ENCODE measurements at places on chromosomes 13 and 19.
A peak's percentile ranks its signal among the peaks of the same experiment; 100 is the strongest.

- no peak for DNase-seq
These were observed 1.2 kb downstream of the TBC1D4 start for GRCh38 chr13:75480671-75481175.

DNA sequence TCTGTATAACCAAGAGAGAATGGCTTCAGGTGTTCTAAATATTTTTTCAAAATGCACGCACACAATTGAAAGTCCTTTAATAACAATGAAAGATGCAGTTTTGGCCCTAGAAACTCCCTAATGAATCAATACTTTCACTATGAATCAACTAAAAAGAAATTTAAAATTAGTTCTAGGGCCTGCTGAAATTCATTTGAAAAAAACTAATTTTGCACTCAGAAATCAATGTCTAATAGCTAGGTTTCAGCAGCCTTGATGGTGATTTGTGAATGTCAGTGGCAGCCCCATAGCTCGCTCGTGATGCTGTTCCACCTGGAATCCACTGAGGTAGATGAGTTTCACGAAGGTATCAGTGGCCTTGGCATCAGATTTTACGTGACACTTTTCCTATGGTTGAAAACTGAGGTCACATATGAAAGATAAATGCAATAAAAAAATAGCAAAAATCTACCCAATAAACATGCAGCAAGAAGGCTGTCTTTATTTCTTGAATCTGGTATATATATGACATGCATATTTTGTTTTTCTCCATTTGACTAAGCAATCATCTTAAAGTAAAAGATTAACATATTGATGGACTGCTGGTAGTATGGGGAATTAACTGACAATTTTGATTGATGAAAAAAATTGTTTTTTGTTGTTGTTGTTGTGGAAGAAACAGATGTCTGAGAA lies 141.0 kb downstream of the AKAP11 start:
- no peak for DNase-seq

DNA sequence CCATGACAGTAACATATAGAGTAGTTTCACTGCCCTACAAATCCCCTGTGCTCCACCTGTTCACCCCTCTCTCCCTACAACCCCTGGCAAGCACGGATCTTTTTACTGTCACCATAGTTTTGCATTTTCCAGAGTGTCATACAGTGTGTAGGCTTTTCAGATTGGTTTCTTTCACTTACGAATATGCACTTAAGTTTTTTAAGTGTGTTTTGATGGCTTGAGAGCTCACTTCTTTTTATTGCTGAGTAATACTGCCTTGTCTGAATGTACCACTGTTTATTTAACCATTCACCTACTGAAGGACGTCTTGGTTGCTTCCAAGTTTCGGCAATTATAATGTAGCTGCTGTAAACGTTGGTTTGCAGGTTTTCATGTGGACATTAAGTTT lies 175.1 kb downstream of the ITGBL1 start:
- DNase-seq = no peak

GRCh38 chr19:1522838-1523237 lies 1.0 kb upstream of the PLK5 start:
- DNase-seq = no peak

DNA sequence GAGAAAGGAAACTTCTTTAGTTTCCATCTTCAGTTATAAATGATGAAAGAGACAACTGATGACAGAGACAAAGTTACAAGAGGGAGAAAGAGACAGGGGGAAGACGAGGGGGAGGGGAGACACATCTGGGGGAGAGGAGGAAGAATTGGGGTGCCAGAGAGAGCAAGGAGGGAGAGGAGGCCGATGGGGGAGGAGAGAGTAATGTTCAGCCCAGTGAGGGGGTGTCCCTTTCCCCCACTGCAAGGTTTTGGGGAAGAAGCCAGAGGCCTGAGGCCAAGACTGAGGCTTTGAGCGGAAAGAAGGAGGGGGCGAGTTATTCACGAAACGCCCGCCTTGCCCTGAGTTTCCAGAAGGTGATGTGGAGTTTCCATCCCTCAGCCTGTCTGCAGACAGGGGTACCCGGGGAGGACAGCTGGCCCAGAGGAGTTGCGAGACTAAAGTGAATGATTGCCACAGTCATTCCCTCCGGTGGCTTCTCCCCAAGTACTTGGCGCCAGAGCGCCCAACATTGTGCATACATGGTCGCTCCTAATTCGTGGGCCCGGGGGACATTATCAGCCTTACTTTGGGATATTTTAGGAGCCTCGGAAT lies 558 bp upstream of the PPAN start:
- no peak for DNase-seq

- DNase-seq = no peak
These were observed 297.3 kb downstream of the ZNF536 start for GRCh38 chr19:30669329-30670010.

DNA sequence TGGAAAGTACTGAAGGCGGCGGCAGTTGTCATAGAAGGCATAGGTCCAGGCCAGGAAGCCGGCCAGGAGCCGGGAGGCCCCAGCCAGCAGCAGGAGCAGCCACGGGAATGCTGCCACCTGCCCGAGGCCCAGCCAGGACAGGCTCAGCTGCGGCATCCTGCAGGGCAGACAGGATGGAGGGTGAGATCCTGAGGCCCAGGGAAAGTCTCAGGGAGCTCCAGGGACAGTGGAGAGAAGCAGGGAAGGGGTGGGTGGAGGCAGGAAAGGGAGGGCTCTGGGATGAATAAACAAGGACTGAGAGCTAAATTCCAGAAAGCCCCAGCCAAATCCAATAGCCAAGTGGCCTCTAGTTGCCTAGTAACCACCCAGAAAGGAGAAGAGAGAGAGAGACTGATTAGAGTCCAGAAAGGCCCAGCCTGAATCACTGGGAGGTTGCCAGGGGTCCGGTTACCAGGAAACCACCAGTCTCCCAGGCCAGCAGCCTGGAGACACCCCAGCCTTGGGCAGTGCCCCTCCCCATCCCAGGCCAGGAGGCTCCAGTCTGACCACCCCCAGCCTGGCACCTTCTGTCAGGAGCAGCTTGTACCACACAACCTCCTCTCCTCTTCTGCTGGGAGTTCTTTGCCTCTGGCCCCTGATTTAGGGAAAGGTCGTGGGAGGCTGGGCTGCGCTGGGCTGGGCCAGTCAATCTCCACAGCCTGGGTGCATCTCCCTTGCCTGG lies 7.5 kb upstream of the OR10H5 start:
- peak; percentile 1 for DNase-seq

GRCh38 chr19:8702350-8702749 lies 3.8 kb upstream of the ACTL9 start:
- DNase-seq = no peak

DNA sequence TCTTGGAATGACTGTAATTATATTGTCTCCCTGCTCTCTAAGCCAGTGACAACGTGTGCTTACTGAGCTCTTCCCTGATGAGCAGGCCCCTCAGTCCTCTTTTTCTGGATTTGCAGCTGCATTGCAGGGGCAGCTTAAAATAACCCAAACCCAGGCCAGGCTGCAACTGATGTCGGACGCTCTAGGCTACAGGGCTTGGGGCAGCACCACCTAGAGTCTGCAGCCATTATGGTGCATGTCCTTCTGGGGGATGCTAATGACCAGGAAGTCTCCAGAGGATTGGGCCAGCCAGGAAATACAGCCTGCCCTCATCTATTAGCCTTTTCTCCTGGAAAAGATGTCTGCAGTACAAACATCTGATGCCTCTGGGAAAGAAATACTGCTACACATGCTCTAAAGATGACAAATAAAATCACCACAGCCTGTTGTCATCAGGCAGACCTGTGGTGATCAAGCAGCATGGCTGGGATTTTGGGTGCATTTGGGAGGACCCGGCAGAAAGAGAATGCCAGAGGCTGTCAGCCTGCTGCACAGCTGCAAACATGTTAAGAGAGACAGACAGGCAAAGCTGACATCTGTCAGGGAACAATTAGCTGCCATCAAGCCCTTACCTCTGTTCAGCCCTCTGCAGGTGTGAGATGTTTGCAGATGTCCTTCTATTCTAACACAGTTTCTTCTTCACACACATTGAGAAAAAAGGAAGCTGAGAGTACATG lies 51.8 kb downstream of the CCDC70 start:
- DNase-seq = no peak

- no peak for DNase-seq
These were observed 222.5 kb downstream of the OXGR1 start for GRCh38 chr13:96771486-96772367.

DNA sequence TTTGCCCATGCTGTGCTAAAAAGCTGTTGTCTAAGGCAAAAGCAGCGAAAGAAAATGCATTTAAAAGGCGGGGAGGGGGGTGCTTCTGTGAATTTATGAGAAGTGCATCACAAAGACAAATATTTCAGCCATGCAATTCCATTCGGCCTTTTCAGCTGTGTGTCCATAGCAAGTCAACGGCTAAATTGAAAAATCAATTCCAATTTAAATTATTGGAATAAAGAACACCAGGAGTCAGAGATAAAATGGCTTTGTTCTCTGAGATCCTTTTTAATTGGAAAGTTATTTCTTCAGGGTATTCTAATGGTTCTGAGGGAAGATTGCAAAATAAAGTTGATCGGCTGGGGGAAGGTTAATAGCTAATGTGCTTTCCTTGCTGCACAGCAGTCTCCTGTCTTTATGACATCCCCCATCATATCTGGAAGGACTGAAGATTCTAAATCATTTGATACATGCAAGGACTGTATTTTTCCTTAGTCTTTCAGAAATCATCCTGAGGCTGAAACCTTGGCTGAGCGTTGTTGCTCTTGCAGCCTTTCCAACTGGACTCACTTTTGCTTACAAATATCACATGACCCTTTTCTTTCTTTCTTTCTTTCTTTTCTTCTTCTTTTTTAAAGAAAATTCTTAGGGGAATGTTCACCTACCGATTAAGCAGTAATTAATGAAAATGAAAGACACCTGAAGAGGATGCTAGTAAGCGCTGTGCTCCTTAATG lies 647.1 kb downstream of the DACH1 start:
- DNase-seq = no peak

- no peak for DNase-seq
These were observed 45.7 kb upstream of the C1QTNF9 start for GRCh38 chr13:24263632-24264031.

DNA sequence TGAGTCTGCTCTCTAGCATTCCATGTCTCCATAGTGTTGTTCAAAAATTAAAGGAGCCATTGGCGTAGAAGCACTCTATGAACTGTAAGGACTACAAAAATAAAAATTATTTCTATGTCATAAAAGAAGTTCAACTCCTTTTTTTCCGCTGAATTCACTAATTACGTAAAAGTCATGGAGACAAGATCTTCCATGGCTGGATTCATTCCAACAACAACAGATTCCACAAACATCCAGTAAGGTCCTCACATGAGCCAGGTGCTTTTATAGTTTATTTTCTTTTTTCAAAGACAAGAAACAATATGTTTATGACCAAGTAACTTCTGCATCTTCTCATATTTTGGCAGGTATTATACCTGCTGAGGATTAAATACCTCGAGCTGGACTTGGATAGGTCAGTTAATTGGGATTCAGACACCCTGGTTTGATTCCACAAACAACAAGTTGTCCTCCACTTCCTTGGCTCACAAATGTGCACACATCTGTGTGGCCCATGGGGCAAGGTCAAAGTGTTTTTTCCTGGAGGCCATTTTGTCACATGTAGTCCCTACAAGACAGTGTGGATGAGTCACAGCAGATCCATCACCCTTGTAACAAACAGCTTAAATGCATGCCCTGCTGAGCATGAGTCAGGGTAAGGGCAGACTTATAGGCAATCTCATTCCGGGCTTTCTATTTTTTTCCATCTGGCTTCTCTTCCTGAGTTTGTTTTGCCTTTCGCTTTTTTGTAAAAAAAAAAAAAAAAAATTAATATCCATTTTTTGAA lies 475.6 kb downstream of the COG6 start:
- DNase-seq = no peak

DNA sequence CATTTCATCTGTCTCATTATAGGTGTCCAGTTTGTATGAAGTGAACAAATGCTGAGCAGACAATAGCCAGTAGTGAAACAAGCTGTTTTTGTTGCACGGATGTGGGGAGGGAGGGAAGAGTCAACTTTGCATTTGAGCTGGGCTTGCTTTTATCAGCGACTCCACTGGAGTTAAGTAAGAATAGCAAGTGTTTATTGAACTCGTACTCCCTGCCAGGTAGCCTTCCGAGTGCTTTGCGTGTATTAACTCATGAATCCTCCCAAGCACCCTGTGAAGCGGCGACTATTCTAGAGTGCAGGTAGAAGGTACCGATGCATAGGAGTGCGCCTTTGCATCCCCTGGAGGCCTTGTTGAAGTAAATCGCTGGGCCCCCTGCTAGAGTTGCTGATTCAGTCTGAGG lies 4.7 kb upstream of the ZNF444 start:
- no peak for DNase-seq

GRCh38 chr13:29835280-29836061 lies 14.9 kb downstream of the UBL3 start:
- DNase-seq = no peak

DNA sequence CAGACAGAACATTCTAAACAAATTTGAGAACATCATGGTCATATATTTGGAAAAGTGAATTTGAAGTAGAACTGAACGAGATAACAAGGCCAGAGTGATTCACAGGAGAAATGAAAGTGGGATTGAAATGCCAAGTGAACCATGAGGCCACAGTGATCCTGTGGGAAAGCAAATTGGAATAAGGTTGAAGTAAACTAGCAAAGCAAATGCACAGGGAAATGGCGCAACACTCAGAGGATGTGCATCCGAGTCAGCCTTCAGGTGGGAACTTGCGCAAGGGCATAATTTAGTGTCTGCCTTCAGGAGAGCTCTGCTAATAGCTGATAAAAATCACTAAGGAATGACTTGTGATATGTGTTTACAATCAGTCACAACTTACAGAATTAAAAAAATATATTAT lies 696.6 kb downstream of the LIG4 start:
- no peak for DNase-seq

DNA sequence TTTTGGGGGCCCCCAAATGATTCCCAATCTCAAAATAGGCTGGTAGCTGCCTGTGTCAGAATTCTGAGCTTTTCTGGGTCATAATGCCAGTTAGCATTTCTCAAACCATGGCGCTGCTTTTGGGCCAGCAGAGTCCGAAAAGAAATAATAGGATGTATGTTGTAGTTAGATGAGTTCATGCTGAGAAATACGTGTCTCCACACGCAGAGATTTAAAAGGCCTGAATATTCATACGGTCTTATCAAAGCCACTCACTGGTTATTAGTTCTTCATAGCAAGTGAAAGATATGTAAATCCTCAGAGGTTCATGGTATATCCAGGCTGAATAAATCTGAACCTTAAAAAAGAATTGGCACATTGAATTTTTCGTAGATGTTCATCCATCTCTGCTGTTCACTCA lies 124.5 kb downstream of the SHISA2 start:
- DNase-seq = no peak

DNA sequence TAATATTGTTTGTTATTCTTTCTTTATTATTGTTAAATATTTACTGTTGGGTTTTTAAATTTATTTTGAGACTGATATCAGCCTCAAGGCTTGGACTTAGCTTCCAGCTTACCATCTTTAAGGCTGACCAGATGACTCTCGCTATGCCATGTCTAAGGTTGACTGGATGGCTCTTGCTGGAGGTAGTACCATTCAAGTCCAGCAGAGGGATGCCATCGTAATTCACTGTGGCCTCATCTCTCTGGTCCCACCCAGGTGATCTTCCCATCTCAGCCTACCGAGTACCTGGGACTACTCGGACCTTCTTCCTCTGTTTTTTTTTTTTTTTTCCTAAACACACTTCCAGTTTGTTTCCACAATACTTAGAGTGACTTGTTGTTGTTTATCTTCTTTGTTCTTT lies 41.7 kb upstream of the ZNF91 start:
- DNase-seq = no peak

- DNase-seq = no peak
These were observed 9.9 kb downstream of the LTBP4 start for GRCh38 chr19:40611096-40611495.

Data from GM04503 (cell line).